Right cardiac atrium (tissue), 5 donors: ENCODE measurements at places on chromosomes 1 and 21. TPM values are rescaled to one million over a fixed set of nuclear protein-coding genes. Genes with fewer than 3 reads are reported as not detected.

DNA sequence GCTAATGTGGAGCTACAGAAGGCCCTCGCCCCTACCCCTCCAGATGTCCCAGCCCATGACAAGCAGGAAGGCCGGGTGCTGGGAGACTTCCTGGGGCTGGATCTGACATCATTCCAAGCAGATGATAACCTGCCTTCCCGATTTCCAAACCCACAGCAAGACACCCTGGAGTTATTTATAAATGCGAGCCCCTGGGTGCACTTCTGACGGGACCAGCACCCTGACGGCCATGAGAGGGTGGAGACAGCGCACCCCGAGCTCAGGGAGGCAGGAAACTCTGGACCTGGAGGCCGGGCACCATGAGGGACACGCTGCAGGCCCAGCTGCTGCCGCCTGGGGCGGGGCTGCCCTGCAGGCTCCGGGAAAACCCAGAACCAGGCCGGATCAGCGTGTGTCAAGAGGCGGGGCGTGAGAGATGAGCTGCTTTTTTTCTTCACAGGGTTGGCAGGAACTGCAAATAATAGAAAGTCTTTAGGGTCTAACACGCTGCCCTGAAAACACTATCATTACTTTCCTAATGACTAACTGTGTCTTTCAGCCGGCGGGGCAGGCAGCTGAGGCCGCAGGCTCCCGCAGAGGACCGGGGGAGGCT, 2.5 kb upstream of the PCBP3 start:
- peak; percentile 72 for DNase-seq

DNA sequence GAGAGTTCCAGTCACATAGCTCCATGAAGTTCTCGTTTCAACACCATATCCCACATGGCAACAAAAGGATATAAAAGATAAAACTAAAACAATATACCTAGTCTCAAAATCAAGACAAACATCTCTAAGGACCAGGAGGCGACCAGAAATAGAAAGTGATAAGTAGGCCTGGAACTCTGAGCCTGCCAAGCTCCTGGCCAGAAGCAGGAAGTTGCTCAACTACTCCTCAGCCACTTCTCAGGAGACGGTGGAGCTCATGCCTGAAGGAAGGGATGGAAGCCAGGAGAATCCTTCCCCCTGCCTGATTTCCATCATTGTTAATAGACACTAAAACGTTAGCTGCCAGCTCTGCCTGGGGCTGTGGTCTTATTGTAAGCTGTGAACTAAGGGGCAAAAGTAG, 94.7 kb downstream of the DISP1 start:
- peak; percentile 44 for DNase-seq

DNA sequence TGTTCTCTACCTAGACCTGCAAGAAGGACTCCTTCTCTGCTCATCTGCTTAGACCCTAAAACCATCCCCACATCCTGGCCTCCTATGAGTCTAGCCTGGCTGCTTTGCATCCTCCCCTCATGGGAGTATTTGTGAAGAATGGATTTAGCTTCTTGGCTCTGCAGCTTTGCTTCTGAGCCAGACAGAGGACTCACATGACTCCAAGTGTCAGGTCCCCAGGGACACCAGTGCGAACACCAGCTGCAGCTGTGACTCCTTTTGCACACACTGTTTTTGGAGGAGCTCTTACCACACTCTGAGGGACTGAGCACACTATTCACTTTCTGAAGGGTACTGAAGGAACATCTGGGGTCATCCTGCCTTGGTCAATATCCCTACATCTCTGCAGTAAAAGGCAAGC, 131.8 kb upstream of the SGIP1 start:
- DNase-seq = peak; percentile 88

DNA sequence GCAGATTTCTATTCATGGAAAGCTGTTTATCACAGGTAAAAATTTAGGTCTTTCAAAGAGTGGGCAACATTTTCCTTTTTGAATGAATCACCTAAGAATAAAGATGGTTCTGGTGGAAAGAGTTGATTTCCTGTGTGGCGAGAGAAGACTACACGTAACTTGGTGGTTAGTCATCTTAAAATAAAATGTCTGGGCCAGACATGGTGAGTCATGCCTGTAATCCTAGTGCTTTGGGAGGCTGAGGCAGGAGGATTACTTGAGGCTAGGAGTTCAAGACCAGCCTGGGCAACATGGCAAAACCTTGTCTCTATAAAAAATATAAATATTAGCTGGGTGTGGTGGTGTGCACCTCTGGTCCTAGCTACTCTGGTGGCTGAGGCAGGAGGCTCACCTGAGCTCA, 65.7 kb downstream of the DISP1 start:
- no peak for DNase-seq

Gene MYCL
- total RNA-seq = 0.63 TPM

GRCh38 chr1:165468253-165468652, 23.3 kb upstream of the RXRG start:
- no peak for DNase-seq
